Lung microvascular endothelial cell (primary cell): ENCODE measurements at places on chromosomes 11 and 22. TPM values are rescaled to one million over a fixed set of nuclear protein-coding genes. Genes with fewer than 3 reads are reported as not detected.

- DNase-seq = no peak
Observed at GRCh38 chr11:6475936-6476335, 2.2 kb upstream of the TRIM3 start.

DNA sequence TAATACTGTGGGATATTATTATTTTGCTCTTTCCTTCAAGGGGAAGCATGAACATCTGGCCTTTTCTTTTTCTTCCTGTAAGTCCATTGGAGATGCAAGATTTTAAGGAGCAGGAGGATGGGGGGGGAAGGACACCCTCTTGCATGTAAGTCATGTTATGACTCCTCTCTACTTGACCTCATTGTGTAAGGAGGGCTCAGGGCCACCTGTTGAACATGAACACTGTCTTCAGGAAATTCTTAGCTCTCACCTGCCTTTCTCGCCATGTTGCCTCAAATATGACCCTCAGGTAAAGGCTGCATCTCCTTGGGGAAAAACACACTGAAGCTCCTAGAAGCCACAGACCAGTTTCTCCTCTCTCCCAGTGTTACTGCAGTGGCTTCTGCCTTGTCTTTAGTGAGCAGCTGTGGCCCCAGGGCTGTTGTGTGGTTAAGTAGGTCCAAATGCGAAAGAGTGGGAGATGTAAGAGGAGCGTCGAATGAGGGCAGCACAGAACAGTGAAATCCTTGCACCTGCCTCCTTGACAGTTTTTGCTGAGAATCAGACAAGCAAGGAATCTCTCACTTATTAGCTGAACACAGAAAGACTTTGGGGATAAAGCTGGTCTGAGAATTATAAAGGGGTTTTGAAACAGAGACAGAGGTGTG lies 1.3 kb upstream of the RAG1 start:
- no peak for DNase-seq

- peak; percentile 16 for DNase-seq
Observed at GRCh38 chr11:66071381-66071801, 1.3 kb downstream of the PACS1 start.

- DNase-seq = peak; percentile 54
Observed at GRCh38 chr11:85595285-85595884, 31.8 kb downstream of the DLG2 start.

DNA sequence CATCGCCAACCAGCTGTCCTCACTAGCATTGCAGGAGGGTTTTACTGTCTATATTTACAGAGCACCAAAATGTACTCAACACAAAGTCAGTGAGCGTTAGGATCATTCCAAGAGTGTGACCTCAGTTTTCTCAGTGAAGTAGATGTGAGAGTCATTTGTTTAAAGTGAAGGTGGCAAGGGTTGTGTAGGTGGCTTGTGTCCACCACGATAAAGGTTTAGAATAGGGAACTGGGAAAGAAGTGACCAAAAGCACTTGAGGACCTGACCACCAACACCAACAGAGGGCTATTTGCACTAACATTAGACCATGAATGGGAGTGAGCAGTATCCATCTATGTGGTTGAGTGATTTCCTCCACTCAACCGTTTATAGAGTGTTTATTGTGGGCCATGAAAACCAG lies 152.5 kb upstream of the POU2AF2 start:
- DNase-seq = no peak

DNA sequence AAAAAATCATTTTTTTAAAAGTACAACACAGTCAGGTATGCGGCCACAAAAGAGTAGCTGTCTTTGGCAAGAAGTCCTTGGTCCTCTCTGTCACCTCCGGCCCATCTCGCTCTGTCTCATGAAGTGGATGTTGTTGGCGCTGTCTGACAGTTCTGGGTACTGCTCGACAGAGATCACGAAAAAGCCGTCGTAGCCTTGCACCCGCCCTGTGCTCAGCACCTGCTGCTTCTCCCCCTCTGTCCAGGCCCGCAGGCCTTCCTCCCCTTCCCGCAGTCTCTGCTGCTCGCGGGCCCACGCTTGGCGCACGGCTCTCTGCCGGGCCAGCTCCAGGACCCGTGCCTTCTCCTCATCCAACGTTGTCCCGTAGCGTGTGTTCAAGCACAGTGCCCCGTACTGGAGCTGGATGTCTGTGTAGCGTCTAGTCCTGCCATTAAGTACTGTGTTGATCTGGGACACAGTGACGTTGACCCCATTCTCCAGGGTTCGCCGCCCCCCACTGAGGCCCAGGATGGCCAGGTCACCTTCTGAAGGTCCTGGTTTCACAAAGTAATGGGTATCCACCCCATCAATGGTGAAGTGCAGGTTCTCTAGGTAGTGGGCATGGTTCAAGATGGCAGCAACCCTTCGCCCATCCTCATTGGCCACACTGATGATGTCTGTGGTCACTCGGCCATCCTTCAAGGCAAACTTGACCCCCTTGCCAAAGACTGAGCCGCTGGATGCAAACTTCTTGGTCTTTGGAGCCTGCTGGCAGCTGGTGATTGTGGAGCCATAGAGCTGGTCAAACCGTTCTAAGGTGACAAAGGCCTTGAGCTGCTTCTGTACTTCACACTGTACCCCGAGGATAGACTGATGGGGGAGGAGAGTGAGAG lies 83.5 kb upstream of the NARS2 start:
- DNase-seq = no peak

DNA sequence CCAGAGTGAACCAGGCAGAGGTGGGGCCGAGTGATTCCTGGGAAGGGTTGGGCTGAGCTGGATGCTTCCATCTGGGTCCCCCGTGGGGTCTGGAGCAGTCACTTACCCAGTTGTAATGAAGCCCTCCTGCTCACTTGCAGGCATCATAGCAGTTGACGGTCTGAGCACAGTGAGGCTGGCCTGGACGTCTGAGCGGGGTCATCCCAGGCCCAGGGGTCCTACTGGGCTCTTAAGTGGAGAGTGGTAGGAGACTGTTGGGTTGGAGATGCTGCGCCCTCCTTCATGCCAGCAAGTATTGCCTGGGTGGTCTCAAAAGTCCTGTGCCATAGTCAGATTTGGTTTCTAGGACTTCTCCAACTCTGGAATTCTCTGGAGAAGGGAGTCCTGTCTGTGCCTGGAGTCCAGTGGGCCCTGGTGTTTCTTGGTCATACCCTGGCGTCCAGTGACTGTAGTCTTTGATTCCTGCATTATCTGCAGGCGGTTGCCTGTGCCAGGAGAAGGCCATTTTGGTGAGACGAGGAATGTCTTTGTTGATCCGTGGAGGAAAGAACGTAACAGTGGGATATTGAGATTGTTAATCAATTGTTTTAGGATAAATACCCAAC lies 82.3 kb downstream of the TBC1D22A start:
- DNase-seq = no peak

DNA sequence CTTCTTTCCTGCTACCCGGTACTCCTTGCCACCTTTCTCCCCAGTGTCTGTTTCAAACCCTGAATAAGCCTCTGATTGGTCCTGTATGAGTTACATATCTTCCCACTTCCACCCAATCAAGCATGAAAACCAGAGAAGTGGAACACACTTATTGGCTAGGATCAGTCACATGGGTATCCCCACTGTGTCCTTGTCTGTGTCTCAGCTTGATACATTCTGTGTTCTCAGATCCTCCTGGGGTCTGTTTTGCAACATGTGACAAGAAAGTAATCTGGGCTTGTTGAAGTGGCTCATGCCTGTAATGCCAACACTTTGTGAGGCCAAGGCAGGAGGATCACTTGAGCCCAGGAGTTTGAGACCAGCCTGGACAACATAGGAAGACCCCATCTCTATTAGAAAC lies 23.9 kb downstream of the MCHR1 start:
- no peak for DNase-seq

Gene MS4A4E
- total RNA-seq = not detected in 2 replicates

DNA sequence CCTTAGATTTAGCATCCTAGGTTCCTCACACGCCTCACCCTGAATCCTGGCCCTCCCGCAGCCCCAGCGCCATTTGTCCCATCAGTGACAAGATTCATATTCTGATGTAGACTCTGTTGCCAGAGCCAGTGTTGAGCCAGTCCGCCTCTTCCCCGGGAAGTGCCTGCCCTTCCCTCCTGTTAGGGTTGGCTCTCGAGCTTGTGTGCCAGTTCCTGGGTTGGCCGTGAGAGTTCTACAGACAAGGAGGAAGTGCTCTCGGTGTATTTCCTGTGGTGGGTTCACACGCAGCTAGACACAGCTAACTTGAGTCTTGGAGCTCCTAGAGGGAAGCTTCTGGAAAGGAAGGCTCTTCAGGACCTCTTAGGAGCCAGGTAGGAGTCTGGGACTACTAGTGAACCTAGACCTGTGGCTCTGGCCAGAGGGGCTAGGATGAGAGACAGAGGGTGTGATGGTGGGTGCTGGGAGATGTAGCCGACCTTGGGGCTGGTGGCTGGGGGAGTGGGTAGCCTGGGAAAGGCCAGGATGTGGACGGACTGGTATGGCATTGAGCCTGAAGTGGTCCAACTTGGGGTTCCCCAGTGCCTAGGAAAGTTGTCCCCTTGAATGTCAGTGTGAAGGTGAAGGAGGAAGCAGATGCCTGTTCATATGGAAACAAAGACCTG lies at the start of gene IL18BP:
IL18BP (plus strand) TSS at position 261 of the 662 bp plus-strand sequence. CDS start 1,076 bp downstream, outside the sequence.
- peak; percentile 47 for DNase-seq

DNA sequence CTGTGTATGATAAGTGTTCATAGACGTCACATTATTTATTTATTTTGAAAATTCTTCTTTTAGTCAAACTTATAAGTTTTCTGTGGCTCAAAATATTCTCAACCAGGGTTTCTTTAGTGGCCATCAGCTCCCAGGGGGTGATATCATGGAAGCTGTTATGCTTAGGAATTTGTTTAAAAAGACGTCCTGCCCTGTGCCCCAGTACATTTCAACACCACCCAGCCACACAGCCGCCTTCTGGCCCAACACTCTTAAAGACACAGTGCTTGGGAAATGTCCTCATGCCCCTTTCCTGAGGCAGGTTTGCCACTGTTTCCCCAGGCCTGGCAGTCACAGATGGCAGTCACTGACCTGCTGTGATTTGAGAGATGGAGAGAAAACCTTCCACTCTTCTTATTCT lies 19.9 kb downstream of the TSKU start:
- DNase-seq = no peak

Gene CDPF1
- total RNA-seq = 8.7 and 9.2 TPM in 2 replicates

DNA sequence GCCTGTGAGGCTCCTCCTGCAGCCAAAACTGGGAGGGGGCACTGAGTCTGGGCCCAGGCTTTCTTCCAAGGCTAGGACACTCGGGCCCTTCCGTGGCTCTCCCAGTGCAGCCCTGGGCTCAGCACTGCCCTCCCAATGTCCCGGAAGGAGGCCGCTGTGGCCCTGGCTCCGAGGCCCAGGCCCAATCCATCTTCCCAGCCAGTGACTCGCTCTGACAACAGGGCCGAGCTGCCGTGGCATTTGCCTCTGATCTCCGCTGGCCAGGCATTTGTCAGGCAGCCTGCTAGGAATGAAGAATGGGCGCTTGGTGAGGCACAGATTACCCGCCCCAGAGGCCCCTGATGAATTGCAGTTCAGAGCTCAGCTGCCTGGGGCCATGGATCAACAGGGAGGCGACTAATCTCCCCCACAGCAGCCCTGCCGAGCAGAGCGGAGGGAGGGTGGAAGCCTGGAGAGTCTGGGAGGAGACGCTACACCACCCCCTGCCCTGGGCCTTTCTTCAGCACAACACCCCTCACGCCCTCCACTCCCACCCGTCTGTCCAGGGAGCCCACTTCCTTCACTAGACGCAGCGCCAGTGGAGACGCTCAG lies 8.3 kb downstream of the FXYD2 start:
- DNase-seq = no peak

GRCh38 chr11:66151273-66151672 lies 81.2 kb downstream of the PACS1 start:
- DNase-seq = no peak

DNA sequence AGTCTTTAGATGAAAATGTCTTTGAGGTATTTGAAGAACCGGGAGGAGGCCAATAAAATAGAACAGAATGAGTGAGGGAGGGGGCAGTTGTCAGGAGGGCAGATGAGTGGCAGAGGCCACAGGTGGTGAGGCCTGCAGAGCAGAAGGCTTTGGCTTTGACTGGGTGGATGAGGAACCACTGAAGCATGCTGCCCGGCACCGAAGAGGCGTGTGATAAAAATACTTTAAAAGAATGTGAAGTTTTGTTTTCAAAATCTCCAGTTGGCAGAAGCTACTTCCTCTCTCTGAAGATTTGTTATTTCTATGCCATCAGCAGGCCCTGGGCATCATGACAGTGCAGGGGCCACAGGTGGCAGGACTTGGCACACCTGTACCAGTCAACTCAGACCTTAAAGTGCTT lies 6.3 kb downstream of the MS4A12 start:
- no peak for DNase-seq

DNA sequence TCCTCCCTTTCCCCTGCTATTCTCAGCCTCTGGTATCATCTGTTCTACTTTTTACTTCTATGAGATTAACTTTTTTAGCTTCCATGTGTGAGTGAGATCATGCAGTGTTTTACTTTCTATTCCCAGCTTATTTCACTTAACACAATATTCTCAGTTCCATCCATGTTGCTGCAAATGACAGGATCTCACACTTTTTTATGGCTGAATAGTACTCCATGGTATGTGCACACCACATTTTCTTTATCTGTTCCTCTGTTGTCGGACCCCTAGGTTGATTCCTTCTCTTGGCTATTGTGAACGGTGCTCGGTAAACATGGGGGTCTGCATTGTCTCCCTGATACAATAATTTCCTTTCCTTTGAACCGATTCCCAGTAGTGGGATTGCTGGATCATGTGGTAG lies 81.0 kb upstream of the RAB1B start:
- no peak for DNase-seq

Gene PGA4
- not detected in 2 replicates for total RNA-seq

Gene HEPN1
- total RNA-seq = under 0.01 and 0.20 TPM in 2 replicates

- DNase-seq = no peak
Observed at GRCh38 chr11:96151501-96151900, 191.5 kb downstream of the MAML2 start.

DNA sequence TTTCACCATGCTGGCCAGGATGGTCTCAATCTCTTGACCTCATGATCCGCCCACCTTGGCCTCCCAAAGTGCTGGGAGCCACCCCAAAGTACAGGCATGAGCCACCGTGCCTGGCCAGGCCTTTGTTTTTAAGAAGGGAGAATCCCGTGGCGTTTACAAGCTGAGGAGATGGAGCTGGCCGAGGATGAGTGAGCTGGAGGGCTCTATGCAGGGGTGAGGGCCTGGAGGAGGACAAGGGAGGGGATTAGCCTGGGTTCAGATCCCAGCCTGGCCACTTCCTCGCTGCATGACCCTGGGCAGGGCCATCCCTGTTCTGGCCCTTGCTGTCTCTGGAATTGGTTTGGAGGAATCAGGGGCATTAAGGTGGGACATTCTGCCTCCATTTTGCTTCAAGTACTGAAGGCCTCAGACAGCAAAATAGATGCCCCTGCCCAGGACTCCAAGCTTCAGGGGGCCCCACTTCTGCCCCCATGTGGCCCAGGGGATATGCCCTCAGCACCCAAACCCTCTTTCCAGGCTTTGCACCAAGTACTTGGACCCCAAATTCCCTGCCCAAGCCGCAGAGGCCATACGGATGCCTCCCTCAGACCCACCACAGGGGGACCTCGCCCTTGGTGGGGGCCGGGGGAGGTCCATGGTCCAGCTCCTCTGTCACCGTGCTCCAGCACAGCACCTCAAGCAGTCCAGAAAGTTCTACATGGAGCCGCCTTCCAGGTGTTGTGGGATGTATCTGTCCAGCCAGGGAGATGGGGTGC lies 12.1 kb upstream of the LRP5 start:
- DNase-seq = no peak

Gene KRTAP5-10
- total RNA-seq = under 0.01 TPM in 1 of 2 replicates, not detected in the other
